ENCODE measurements at places on chromosomes 5 and 9.

- DNase-seq: no peak
Observed at GRCh38 chr5:178438796-178439195, 151.4 kb downstream of the COL23A1 start.

GRCh38 chr5:126219616-126220015, 203.6 kb upstream of the GRAMD2B start:
- no peak for DNase-seq

GRCh38 chr5:81925009-81925408, 46.8 kb upstream of the ATG10 start:
- no peak for DNase-seq

DNA sequence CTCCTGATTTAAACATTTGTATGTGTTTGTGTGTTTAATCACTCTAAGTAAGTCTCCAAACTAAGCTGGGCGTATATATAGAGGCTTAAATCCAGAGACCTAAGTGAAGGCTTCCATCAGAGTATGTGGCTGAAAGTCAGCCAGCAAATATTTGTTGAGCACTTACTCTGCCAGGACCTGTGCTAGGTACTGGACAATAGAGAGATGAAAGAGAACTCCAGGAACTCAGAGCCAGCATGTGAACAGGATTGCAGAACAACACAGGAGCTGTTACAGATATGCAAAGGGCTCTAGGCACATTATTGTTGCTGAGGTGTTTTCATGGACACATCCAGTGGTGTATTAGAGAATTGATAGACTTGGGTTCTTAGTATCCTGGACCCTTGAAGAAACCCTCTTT, 4.7 kb upstream of the BNIP1 start:
- no peak for DNase-seq

GRCh38 chr9:93830606-93831005, 124.5 kb downstream of the BARX1 start:
- DNase-seq: no peak

GRCh38 chr9:115777610-115778009, 376.0 kb upstream of the PAPPA start:
- no peak for DNase-seq

- DNase-seq: no peak
Observed at GRCh38 chr5:170223360-170223759, 9.4 kb upstream of the C5orf58 start.

DNA sequence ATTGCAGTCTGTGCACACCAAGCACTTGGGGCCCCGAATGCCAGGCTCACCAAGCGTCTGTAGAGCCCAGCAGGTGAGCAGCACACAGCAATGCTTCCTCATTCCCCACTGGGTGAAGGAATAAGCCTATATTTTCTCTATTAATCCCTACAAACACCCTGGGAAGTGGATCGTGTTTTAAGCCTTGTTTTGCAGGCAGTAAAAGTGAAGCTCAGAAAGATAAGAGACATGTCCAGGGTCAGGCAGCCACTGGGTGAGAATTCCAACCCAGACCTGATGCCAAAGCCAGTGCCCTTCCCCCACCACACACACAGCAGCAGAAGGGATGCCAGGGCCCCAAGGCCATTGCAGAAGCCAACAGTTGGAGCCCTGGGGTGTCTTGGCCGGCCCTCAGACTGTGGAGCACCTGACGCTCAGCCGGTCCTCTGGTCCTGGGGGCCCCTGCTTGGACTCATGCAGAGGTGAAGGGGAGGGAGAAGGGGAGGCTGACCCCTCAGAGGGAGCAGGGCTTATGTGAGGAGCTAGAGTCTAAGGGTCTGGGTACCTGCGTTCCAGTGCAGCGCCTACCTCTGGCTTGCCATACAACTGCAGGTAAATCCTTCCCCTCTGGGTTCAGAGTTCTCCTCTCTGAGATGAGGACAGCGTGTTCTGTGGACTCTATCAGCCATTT, 26.3 kb upstream of the SYNPO start:
- DNase-seq: peak; percentile 15

DNA sequence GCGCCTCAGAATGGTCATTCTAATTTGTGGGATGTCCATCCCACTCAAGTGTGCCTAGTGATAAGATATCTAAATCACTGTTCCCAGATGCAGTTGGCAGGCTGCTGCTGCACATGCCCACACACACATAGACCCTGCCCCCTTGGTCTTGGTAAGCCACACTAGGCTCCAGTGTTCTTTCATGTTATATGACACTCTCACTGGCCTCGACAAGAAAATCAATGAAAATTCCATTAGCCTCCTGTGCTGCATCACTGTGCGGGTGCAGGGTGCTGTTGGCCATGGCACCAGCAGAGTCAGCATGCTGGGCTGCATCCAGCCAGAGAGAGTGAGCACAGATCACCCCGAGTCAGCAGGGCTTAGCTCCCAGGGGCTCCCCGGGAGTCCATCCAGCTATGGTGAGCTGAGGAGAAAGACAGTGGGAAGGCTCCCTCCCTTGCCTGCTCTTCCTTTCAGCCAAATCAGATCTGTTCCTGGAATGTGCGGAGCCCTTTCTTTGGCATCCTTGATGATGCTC, 59.9 kb downstream of the ABLIM3 start:
- no peak for DNase-seq

Data from OCI-M1 (cell line).